ENCODE measurements at places on chromosomes 7 and 10.

- no peak for DNase-seq
These were observed 73.3 kb upstream of the COL13A1 start for GRCh38 chr10:69728335-69728870.

DNA sequence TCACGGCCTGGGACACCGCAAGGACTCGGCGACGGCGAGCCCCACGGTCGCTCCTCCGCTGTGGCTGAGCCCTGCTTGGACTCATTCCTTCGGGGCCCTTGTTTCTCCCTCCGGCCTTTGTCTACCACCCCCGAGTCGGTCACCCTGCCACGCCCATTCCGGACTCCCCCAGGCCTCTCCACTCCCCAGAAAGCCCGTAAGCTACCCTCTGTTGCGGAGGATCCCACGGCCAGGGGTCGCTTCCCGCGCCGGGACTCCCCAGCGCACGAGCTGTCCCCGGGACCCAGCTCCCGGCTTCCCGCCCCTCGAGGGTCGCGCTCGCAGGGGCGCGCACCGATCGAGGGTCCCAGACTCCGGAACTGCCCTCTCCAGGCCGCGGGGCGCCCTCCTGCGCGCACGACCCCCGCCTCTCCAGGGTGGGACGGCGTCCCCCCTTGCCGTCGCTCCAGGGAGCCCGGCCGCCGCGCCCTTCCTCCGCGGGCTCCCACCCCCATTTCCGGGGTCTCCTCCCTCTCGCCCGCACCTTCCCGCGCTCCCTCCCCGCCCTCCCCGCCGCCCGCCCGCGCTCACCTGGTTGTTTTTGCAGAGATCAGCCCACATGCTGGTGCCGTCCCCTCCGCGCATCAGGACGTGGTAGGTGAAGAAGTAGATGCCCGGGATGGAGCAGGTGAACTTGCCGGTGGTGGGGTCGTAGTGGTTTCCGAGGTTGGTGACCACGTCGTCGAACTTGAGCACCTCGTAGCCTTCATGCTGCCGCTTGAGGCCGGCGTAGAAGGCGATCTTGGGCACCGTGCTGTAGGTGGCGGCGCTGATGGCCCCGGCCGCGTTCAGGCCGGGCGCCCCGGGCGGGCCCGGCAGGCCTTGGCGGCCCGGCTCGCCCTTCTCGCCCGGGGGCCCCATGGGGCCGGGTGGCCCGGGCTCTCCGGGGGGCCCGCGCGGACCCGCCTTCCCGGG lies 1.5 kb downstream of the C1QL3 start:
- DNase-seq = no peak

- no peak for DNase-seq
These were observed 1.6 kb downstream of the MEOX2 start for GRCh38 chr7:15684871-15685270.

DNA sequence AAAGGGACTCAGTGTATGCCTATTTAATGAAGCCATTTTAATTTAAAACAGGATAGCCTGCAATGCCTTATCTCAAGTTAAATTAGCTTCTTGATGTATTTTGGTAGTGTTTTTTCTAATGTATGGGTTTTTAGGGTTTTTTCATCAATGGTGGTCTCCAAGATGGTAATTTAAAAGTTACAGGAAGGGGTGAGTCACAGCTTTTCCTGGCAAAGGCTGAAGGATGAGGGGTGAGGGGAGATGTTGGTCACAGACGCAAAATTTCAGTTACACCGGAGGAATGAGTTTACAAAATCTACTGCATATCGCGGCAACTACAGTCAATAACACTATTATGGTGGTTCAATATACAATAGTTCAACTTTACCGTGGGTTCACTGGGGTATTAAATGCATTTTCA lies 31.6 kb downstream of the CCDC3 start:
- no peak for DNase-seq

DNA sequence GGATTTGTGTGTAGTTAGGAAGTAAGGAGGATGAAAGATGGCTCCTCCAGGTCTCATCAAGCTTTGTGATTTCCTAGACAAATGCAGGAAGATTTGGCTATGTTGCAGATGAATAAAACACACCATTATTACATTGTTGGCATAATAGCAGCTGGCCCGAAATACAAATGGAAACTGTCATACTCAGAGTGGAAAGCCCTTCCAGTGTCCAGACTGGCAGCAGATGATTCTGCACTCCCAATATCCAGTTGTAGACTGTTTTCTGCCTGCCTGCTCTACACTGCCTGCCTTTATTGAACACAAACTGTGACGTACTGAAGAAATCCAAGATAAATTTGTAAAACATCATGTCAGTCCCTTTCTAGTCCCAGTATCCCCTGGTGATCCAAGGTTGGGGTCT lies 99.7 kb upstream of the FZD1 start:
- no peak for DNase-seq

GRCh38 chr10:62175251-62175650 lies 93.4 kb downstream of the RTKN2 start:
- no peak for DNase-seq

DNA sequence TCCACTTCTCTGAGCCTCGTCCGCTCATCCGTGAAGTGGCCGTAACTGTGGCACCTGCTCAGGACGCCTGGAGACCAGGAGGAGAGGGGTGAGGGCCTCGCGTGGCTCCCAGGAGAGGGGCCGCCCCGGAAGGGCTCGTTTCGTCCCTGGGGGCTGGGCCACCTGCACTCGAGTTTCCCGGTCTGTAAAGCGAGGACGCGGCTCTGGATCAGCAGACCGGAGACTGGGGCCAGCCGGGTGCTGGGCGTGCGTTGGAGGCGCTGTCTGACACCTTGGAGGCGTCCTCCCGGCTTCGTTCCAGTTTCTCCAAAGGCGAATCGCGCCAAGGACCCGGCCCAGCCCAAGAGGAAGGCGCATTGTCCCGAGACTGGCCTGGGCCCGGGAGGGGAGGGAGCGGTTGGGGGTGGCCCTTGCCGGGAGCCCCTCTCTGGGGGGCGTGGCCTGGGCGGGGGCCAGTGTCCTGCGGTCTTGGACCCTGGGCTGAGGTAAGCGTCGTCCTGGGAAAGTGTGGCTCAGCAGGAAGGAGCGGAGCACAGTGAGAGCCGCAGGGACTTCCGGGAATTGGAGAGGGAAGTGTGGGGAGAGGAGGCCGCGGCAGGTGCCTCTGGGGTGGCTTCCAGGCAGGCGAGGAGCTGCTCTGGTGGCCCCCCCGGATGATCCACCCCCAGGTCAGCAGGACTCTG lies 89.6 kb downstream of the FOXL3 start:
- no peak for DNase-seq

DNA sequence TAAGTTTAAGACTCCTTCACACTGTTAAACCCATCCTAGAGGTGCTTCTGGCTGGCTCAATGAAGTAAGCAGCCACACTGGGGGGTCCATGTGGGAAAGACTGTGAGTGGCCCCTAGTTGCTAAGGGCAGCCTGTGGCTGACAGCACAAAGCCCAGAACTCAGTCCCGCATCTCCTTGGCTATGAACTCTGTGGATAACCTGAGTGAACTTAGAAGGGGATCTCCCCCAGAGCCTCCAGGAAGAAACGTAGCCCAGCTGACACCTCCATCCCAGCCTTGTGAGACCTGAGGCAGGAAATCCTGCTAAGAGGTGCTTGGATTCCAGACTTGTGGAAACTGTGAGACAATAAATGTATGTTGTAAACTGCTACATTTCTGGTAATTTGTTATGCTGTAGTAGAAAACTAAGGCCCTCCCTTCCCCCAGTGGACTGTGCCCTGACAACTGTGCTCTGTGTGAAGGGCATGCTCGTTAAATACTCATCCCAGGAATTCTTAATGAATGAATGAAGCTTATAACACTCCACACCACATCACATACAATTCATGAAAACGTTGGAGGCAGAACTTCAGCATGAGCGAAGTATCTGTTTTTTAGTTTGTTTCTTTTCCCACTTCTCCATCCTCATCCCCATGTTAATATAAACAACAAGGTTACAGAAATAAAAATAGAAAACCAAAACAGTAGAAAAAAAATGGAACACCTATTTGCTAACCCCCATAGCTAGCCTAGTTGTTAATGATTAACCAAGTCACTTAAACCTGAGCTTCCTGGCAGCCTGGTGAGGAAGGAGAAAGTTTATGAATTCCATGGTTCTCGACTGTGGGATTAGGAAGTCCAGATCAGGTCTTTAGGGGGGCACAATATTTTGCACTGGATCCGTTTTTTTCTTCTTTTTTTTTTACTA lies 36.8 kb upstream of the AOAH start:
- DNase-seq = no peak

All from suppressor macrophage (primary cell).